CD4-positive, alpha-beta T cell (primary cell): ENCODE measurements at places on chromosomes 6 and 20. TPM values are rescaled to one million over a fixed set of nuclear protein-coding genes. Genes with fewer than 3 reads are reported as not detected.

- DNase-seq: no peak
Observed at GRCh38 chr6:166360243-166361076, 18.1 kb upstream of the SFT2D1 start.

DNA sequence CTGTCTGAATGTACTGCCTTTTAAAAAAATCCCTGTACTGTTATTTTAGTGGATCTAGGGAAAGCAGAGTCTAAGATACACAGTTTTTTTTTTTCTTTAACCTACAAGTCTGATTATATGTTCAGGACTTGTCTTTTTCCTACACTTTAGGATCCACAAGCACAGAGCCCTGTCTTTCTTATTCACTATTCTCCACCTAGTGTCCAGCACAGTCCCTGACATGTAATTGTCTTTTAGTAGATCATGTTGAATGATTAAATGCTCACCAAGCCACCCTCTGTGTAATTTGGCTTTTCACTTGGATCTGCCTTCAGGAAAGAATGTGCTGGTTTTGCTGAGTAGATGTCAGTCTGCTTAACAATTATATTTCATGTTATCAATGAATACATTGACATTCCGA is 35.8 kb upstream of the YWHAB start:
- DNase-seq: no peak

RNF39 gene
- not detected for total RNA-seq

DNA sequence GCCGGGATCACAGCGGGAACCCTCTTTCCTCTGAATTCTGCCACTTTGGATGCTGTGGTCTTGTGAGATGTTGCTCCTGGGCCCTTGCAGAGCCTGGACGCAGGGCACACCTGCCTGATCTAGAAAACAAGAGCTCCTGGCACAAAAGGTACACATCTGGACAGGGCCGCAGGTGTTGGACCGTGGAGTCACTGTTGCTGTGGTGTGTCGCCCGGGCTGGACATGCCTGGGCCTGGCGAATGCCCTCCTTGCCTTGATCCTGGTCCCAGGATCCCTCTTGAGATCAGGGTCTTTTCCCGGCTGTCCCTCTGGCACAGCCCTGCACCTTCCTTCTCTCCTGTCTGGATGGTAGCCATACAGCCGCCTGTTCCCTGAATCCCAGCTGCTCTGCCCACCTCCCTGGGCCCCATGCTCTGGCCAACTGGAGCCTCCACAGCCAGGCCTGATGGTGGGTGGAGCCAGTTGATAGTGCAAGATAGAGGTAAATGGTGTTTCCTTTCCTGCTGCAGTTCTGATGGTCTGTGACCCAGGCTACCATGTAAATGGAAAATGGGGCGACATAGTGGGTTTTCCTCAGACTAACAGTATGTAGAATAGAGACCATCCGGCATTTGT is 5.0 kb downstream of the FOXP4 start:
- no peak for DNase-seq
